ENCODE measurements at places on chromosomes 4 and X.
A peak's percentile ranks its signal among the peaks of the same experiment; 100 is the strongest.

DNA sequence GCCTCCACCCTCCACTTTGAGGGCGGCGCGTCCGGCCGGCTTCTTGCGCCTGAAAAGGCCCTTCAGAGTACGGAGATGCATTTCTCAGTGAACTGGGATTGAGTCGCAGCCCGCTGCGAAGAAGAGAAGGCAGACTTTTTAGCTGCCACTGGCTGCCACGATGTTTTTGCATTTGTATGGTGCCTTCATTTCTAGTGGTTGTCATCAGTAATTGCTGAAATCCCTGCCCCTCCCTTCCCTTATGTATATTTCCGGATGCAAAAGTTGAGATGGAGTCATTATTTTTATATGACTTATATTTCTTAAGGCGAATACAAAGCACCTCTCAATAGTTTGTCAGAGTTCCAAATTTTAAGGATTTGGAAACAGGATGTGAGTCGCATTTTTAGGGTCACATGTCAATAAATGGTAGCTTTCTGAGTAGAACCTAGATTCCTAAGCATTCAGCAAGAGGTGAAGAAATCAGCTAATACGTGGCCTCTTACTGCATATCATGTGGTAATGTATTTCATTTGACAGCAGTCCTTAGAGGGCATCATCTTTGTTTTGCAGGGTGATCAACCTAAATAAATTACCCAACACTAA is 658 bp downstream of the ATP6AP2 start:
- no peak for DNase-seq

- no peak for DNase-seq
Observed at GRCh38 chrX:130262231-130262630, 6.5 kb downstream of the ZNF280C start.

DNA sequence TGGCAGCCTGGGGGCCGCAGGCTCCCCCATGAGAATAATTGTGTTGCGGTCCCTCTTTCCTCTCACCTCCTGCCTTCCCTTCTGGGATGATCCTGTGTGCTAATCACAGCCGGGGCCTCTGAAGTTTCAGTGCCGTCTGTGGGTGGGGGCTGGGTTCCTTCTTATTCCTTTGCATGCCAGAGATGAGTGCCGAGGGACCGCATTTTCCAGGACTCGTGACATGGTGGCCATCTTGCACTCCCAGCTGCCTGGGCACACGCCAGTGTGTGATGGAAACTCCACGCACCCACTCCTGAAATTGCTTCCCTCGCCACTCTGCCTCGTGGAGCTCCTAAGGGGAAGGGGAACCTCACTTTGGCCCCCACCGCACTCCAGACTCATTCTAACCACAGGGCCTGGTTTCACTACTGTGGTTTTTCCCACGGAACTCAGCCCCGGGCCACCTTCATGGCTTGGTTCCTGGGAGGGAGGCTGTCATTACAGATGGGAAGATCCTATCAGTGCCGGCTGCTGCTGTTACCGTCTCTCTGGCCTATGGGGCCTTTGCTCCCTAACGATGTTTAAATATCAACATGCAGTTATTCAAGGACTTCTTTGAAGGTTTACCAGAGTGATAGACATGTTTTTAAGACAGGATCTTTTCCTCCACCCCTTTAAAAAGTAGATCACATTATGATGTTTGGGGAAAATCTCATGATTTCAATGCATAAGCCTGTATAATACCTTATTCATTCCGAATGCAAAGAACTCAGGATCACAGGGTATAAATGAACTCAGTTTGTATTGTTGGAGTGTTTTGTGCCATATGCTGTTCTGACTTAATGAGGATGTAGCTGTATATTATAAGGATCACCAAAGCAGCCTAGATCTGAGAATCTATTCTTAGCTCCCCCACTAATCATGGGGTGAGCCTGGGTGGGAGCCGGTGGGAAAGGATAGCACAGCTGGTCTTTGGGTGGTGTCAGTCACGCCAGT is 89.6 kb downstream of the SORCS2 start:
- DNase-seq = no peak

GRCh38 chrX:67347145-67347544 is 196.7 kb upstream of the AR start:
- DNase-seq = no peak

DNA sequence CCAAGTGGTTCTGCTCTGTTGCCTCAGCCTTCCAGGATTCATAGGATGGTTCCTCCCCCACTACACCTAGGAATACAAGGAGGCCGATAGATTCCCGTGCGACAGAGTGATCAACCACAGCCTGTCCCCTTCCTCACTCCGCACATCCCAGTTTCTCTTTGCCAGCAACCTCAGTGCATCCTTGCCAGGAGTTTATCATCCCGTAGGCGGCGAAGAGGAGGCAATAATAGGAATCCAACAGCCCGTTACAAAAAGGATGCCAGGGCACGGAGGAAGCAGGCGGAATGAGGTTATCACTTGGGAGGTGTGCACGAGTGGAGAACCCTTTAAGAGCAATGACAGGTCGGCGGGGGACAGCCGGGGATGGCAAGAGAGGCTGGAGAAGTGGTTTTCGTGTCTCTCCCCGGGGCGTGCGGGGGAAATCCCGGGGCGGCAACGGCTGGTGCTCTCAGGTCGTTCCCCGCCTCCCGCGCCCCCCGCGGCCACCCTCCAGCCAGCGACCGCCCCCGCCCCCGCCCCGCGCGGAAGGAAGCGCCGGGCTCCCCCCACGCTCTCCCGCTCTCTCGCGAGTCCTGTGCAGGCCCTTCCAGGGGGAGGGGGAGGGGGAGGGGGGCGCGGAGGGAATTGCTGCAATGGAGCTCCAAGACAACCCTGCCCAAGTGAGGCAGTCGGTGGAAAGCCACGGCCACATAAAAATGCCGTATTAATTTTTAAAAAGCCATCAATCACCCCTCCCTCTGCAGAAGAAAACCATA is 1.6 kb downstream of the PPP3CA start:
- no peak for DNase-seq

GRCh38 chrX:19875050-19875431 is 12.4 kb downstream of the SH3KBP1 start:
- no peak for DNase-seq

DNA sequence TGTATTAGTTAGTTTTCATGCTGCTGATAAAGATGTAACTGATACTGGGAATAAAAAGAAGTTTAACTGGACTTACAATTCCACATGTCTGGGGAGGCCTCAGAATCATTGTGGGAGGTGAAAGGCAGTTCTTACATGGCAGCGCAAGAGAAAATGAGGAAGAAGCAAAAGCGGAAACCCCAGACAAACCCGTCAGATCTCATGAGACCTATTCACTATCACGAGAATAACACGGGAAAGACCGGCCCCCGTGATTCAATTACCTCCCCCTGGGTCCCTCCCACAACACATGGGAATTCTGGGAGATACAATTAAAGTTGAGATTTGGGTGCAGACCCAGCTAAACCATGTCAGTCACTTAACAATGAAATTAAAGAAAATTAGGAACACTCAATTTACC is 499.1 kb downstream of the FSTL5 start:
- no peak for DNase-seq

DNA sequence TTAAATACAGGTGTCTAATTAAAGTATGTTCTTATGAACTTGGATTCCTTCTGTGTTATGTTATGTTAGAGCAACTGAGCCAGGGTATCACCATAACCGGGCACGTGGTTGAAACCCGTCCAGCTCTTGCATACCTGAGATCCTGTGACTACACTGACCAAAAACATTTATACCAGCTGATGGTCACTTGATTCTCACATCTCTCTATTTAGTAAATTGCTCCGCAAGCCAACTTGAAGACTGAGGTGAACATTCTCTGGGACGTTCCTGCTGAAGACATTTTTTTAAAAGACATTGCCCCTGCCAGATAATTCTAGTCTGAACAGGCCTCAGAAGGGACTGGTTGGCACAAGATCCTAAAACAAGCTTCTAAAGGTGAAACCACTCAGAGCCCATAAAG is 550.0 kb upstream of the DIPK2B start:
- DNase-seq = no peak

- no peak for DNase-seq
Observed at GRCh38 chr4:140256941-140257340, 103.0 kb upstream of the MAML3 start.

DNA sequence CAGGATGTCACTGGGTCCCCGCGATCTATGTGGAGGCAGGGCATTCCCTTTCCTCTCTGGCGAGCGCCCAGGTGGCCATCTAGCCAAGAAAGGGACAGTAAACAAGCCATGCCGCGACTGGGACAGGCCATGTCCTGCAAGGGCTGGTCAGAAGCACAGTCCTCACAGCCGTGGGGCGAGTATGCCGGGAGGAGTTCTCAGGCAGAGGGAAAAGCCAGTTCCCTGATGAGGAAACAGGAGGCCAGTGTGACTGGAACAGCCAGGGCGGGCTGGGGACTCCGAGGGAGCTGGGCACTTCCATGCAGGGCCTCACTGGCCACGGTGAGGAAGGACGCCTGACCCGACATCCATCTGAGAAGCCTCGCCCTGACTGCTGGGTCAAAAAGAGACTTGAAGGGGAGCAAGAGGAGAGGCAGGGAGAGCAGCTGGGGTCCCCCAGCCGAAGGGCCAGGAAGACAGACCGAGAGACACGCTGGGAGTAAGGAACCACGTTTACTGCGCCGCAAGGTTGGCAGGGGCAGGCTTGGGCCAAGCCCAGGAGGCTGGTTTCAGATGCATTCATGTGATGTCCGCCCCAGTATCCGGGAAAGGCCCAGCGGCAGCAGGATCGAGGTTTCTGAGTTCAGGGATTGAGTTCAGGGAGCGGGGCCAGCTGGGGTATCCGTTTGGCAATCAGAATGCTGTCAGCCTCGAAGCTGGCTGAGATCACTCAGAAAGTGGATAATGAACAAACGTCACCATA is 15.0 kb downstream of the CFAP99 start:
- no peak for DNase-seq

DNA sequence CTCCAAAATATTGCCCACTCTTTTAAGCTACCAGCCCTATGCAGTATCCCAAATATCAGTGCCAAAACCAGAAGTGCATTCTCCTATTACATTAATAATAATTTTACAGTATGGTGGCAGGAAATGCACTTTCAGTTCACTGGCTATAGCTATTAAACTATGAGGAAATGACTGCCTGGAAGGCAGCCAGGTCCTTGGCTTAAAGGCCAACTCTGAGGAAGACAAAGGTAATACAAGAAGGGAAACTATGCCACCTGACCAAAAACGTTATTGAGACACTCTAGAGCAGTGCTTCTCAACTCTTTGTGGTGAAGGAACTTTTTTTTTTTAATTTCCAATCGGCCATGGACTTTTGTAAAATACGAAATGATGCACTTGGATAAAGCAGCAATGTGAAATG is 133.6 kb upstream of the VAMP7 start:
- no peak for DNase-seq

GRCh38 chrX:148337873-148338272 is 162.5 kb upstream of the AFF2 start:
- DNase-seq = no peak

DNA sequence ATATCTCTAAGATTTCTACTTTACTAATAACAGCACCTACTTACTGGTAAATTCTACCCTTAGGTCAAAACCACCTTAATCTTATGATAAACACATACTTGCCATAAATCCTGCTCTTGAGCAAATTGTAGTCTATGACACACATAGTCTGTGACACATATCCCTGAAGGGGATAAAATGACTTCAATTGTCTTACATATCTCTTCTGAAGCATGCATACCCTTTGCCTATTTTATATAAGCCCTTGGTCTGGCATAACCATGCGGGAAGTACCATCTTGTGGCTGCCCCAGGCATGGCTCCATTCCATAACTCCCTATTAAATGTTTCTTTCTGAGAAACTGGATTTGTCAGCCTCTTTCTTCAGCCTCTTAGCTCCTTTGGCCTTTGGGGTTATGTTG is 248.9 kb downstream of the SLC7A11 start:
- no peak for DNase-seq

GRCh38 chr4:123284168-123284567 is 112.4 kb upstream of the SPRY1 start:
- DNase-seq = no peak

DNA sequence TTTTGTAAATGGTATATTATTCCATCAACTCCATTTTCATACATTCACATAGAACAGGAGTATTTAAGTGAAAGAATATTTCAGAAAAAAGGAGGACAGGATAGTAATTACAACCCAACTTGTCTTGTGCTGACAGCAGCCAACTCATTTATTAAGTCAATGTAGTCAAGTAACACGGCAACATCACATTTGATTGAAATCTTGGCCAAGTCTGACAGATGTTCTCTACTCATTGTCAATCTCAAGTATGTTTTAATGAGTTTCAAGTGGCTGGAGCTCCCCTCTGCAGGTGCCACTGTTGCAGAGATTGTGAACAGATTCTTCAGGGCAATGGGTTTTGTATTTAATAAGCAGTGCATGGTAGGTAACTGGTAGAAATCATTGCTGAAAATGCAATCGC is 332.5 kb downstream of the C4orf33 start:
- DNase-seq = peak; percentile 52

DNA sequence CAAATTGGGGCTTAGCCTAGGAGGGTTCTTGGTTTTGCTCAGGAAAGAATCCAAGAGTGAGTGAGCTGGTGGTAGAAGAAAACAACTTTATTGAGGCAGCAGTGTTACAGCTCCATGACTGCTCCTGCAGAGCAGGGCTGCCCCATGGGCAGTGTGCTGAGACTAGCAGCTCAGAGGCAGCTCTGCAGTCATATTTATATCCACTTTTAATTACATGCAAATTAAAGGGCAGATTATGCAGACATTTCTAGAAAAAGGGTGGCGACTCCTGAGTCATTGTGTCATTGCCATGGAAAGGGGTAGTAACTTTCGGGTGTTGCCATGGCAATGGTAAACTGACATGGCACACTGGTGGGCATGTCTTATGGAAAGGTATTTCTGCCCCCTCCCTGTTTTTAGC is 202.2 kb downstream of the CLCN4 start:
- no peak for DNase-seq

- DNase-seq = no peak
Observed at GRCh38 chr4:154872198-154872597, 91.1 kb downstream of the RBM46 start.

- no peak for DNase-seq
Observed at GRCh38 chr4:499567-499966, 557 bp downstream of the PIGG start.

- no peak for DNase-seq
Observed at GRCh38 chr4:31175242-31175910, 455.2 kb downstream of the PCDH7 start.

DNA sequence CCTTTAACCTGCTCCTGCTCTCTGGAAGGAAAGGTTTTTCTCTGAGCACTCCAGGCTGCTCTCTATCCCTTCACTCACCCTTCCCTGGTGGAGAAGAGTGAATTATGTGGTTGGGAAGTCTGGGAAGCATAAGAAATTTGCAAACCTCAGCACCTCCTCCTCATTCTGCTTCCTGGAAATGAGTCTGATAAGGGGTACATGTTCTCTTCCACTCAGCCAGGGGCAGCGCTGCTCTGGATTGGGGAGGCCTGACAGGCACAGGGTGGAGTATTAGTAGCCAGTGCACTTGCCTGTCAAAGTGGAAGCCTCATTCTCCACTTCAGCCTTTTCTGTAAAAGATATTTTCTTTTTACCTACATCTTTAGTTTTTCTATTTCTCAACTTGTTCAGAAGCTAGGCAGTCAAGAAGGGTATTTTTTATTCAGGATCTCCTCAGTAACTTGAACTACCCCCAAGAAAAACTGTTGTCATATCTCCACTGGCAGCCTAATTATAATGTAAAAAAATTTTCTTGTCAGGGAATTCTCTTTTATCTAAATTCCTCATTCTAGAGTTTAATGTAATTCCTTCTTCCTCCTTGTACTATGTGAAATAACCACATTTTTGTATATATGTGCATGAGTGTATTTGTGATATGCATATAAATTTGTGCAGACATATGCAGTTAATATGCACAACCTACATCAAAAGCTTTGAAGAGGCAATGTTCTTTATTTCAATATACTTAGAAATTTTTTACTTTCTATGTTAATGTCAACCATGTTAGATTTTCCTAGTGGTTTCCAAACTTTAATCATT is 15.3 kb downstream of the ADAMTS3 start:
- DNase-seq = no peak

GRCh38 chr4:15482842-15483241 is 13.2 kb downstream of the CC2D2A start:
- DNase-seq = no peak

Measured in SHP77 (cell line).